ENCODE measurements at places on chromosomes 1 and 21. TPM values are rescaled to one million over a fixed set of nuclear protein-coding genes. Genes with fewer than 3 reads are reported as not detected.

Gene KCNJ15
- total RNA-seq = 0.38 TPM

Gene NPPA
- not detected for total RNA-seq

Gene CLCA4
- total RNA-seq = not detected

Gene PUSL1
- total RNA-seq = 22.8 TPM

Gene OLFML3
- 7.5 TPM for total RNA-seq

Gene KCNK2
- total RNA-seq = 5.1 TPM

Gene DNM3
- 0.77 TPM for total RNA-seq

Gene TCHHL1
- total RNA-seq = not detected

Gene L1TD1
- total RNA-seq = not detected

Gene MLLT11
- 5.9 TPM for total RNA-seq

Gene S100A2
- 0.85 TPM for total RNA-seq

Gene PTPRC
- 0.58 TPM for total RNA-seq

Gene SPATA1
- 0.96 TPM for total RNA-seq

Gene TLCD4
- 0.85 TPM for total RNA-seq

Gene PRAMEF18
- not detected for total RNA-seq

Gene KMO
- total RNA-seq = 0.56 TPM

Gene TFF3
- total RNA-seq = not detected

Gene TCHH
- under 0.01 TPM for total RNA-seq

Gene AADACL4
- not detected for total RNA-seq

Gene NBPF26
- 19.4 TPM for total RNA-seq

Gene RBM11
- total RNA-seq = 0.85 TPM

Gene GABRD
- total RNA-seq = not detected

Gene FMN2
- total RNA-seq = 73.6 TPM

Gene FCRL5
- total RNA-seq = not detected

Gene PLPPR4
- 5.2 TPM for total RNA-seq

Gene SMCP
- total RNA-seq = not detected

Gene SLFNL1
- total RNA-seq = 0.28 TPM

Gene ARV1
- total RNA-seq = 20.1 TPM

Gene MYOM3
- total RNA-seq = under 0.01 TPM

Gene RNF220
- 80.9 TPM for total RNA-seq

Gene SLC44A5
- total RNA-seq = 0.38 TPM

Gene STUM
- total RNA-seq = not detected

Measured in regular cardiac myocyte (primary cell).